Smooth muscle cell of the brain vasculature (primary cell): ENCODE measurements at places on chromosomes 2 and 18.

DNA sequence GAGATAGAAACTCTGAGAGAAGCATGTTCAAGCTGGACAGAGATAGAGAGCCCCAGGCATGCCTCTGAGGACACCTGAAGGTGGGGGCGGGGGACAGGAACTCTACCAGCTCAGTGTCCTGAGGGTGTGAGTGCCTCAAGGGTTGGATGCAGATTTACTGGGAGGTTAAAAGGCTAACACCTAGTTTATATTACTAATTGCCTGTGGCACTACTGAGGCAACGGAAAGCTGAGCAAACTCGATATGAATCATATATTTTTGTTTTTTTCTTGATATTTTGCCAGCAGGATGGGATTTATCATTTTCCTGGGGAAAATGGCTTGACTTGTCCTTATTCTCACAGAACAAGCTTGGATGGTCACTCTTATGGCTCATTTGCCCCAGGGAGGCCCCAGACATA is 319.5 kb downstream of the ALK start:
- DNase-seq, result no peak

DNA sequence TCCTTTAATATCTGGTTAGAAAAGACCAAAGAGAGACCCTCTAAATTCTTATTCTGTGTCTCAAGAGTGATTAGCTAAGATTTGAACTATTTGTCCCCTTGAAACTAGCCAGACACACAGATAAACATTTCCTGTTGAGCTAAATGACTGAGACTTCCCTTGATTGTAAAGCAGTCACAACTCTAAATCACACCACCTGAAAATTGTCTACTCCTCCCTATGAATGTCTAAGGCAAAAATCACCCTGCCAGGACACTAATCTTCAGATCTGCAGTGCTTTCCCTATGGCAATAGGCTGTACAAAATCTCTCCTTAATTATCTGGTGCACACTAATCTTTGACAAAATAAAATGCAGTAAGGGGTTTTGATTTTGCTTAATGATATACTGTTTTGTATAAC is 200.5 kb upstream of the GULP1 start:
- DNase-seq, result no peak

- DNase-seq, result no peak
Measured at GRCh38 chr2:6841537-6842287, 24.0 kb downstream of the CMPK2 start.

DNA sequence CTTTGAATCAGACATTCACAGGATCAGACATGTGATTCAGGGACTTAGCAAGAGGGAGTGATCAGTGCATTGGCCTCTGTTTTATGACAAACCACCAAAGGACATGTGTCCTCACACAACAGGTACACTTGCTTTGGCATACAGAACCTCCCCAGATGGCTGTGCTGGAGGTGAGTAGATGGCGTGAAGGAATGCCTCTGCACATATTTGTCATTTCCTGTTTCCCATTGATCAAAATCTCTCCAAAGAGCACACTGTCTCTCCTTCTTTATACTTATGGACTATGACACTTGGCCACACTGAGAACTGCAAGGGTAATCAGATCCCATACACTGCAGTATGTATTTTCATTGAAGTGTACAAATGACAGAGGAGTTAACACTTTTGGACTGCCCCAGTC is 927.6 kb downstream of the TSN start:
- DNase-seq, result no peak

GRCh38 chr2:24635181-24635580 is 144.1 kb downstream of the NCOA1 start:
- no peak for DNase-seq
